IPS DF 6.9 (cell line): ENCODE measurements at places on chromosomes 7 and 10.

GRCh38 chr10:118799777-118800176, 45.0 kb upstream of the CACUL1 start:
- no peaks in the 10 kb centered on the region for H3K4me1 ChIP-seq
- H3K36me3 ChIP-seq, result no peaks in the 10 kb centered on the region
- H3K4me3 ChIP-seq, result no peak overlapping the region
- no peak for DNase-seq

DNA sequence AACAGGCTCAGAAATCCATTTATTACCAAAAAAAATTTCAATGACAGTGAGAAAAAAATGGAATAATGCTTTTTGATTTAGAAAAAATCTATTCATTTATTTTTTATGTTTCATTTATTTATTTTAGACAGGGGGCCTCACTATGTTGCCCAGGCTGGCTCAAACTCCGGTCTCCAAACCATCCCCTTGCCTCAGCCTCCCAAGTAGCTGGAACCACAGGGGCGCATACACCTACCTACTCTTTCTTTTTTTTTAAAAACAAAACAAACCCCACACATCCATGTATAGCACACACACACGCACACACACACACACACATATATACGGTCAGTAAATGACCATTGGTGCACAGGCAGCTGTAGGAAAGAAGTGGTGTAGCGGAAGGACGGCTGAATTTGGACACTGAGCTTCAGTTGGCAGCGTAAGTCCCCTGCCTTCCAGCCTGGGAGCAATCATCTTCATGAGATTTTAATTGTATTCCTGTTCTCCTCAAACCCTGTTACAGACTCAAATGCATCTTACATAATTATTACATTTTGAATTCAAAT, 28.8 kb downstream of the ARL4A start:
- no peaks in the 10 kb centered on the region for H3K36me3 ChIP-seq
- H3K4me3 ChIP-seq, result no peak overlapping the region
- no peaks in the 10 kb centered on the region for H3K27me3 ChIP-seq
- H3K27ac ChIP-seq, result no peak overlapping the region
- peaks cover 6% of the 10 kb centered on the region; the same call in 1 of the 2 replicates for H3K4me1 ChIP-seq

- no peak overlapping the region for H3K4me3 ChIP-seq
- no peak overlapping the region for H3K27ac ChIP-seq
- DNase-seq, result no peak
- H3K4me1 ChIP-seq, result peaks cover 2% of the 10 kb centered on the region; the same call in 1 of the 2 replicates
- no peaks in the 10 kb centered on the region for H3K27me3 ChIP-seq
These were observed 8.8 kb upstream of the STN1 start for GRCh38 chr10:103926722-103927319.

- H3K36me3 ChIP-seq, result no peaks in the 10 kb centered on the region
- no peak for DNase-seq
- H3K27ac ChIP-seq, result no peak overlapping the region
- no peak overlapping the region for H3K4me3 ChIP-seq
- no peaks in the 10 kb centered on the region for H3K4me1 ChIP-seq
These were observed 198.9 kb downstream of the WDR37 start for GRCh38 chr10:1255118-1255517.

- DNase-seq, result no peak
- H3K4me3 ChIP-seq, result no peak overlapping the region
- no peak overlapping the region for H3K27ac ChIP-seq
- no peaks in the 10 kb centered on the region for H3K36me3 ChIP-seq
- H3K4me1 ChIP-seq, result no peaks in the 10 kb centered on the region
- H3K27me3 ChIP-seq, result no peaks in the 10 kb centered on the region
These were observed 506.5 kb upstream of the MGMT start for GRCh38 chr10:128960517-128960916.

GRCh38 chr10:67575532-67575931, 120.5 kb downstream of the CTNNA3 start:
- H3K27ac ChIP-seq, result no peak overlapping the region
- no peaks in the 10 kb centered on the region for H3K36me3 ChIP-seq
- H3K4me1 ChIP-seq, result no peaks in the 10 kb centered on the region
- H3K4me3 ChIP-seq, result no peak overlapping the region
- H3K27me3 ChIP-seq, result no peaks in the 10 kb centered on the region
- no peak for DNase-seq

DNA sequence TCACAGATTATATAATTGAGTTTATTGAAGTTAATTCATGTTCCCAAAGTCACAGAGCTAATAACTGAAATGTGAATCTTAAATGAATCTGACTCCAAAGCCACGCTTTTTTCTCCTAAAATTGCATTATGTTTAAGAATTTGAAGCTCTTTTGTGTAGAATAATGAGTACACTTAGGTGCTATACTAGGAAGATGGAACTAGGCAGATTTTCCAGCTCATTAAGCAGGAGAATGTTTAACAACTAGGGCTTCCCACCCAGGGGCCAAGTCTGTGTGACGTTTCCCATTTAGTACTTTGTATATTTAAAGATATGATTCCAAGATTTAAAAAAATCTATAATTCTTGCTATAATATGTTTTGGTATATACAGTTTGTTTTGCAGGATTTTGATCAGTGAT, 169.5 kb downstream of the KIF20B start:
- H3K4me1 ChIP-seq, result no peaks in the 10 kb centered on the region
- H3K36me3 ChIP-seq, result no peaks in the 10 kb centered on the region
- DNase-seq, result no peak
- H3K27me3 ChIP-seq, result no peaks in the 10 kb centered on the region
- no peak overlapping the region for H3K4me3 ChIP-seq

DNA sequence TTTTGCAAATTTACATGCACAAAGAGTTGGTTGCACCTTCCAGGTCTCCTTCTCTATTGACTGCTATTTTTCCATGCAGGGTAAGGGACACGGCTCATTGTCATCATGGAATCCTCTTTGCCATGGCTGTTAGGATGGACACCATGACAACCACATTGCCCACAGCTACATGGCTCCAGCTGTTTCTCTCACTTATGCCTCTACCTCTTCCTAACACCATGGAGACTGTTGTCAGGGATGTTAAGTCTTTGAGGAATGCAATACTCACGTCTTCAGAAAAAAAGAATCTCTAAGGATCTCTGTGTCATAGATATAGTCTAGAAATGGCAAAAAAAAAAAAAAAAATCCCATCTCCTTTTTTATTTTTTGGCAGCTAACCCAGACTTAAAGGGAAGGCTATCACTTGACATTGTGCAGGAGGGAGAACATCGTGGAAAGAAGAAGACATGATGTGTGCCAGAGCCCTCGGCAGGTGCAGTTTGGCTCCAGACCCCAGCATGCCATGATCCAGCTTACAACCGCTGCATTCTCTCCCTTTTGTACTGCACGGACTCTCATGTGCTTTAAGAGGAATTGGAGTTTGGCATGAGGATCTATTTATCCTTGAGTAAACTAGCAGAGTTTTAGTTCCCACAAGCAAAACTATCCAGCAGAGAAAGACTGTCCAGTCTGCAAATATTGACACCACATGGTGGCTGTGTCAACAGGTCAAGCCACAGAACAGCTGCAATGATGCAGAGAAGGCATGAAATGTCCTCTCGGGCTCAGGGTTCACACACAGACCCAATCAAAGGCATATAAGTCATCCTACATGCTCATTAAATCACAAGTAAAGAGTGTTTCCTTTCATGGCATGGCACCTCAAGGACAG, 70.8 kb downstream of the FRMD4A start:
- no peaks in the 10 kb centered on the region for H3K27me3 ChIP-seq
- H3K36me3 ChIP-seq, result no peaks in the 10 kb centered on the region
- H3K27ac ChIP-seq, result no peak overlapping the region
- H3K4me1 ChIP-seq, result no peaks in the 10 kb centered on the region

DNA sequence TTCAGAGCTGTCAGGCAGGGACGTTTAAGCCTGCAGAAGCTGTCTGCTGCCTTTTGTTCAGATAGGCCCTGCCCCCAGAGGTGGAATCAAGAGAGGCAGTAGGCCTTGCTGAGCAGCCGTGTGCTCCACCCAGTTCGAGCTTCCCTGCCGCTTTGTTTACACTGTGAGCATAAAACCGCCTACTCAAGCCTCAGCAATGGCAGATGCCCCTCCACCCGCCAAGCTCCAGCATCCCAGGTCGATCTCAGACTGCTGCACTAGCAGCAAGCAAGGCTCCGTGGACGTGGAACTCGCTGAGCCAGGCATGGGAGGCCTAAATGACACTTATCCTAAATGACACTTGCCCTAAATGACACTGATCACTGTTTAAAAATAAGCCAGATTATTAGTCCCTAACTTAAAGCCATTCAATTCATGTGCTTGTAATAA, 6.8 kb upstream of the ASB15 start:
- H3K27me3 ChIP-seq, result no peaks in the 10 kb centered on the region
- H3K4me3 ChIP-seq, result no peak overlapping the region
- 0 out of 2 replicates have a peak, but pooled peaks cover 2% of the 10 kb centered on the region for H3K4me1 ChIP-seq
- H3K36me3 ChIP-seq, result no peaks in the 10 kb centered on the region
- DNase-seq, result peak; percentile 58
- no peak overlapping the region for H3K27ac ChIP-seq

DNA sequence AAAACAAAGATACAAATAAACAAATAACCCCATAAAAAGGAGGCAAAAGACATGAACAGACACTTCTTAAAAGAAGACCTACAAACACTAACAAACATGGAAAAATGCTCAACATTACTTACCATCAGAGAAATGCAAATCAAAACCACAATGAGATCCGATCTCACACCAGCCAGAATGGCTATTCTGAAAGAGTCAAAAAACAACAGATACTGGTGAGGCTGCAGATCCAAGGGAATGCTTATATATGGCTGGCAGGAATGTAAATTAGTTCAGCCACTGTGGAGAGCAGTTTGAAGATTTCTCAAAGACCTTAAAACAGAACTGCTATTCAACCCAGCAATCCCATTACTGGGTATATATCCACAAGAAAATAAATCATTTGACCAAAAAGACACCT, 80.4 kb upstream of the NRP1 start:
- DNase-seq, result no peak
- H3K36me3 ChIP-seq, result no peaks in the 10 kb centered on the region
- no peaks in the 10 kb centered on the region for H3K27me3 ChIP-seq
- no peak overlapping the region for H3K27ac ChIP-seq
- H3K4me1 ChIP-seq, result no peaks in the 10 kb centered on the region
- H3K4me3 ChIP-seq, result no peak overlapping the region

DNA sequence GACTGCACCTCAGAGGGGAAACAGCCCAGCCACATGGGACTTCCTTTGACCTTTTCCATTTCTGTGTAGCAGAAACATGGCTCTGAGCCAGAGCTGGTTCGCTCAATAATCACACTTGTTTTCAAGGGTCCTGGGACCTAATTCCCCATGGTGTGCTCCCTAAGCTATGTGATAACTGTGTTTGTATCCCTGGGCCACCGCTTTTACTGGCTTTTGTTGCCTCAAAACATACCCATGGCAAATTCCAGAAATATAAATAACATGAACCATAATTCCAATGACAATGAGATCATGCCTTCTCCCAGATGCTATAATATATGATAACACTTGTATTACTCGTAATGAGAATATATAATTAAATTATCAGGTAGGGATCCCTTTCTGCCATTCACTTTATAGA, 196.4 kb downstream of the GFRA1 start:
- no peak overlapping the region for H3K27ac ChIP-seq
- H3K4me1 ChIP-seq, result no peaks in the 10 kb centered on the region
- no peaks in the 10 kb centered on the region for H3K36me3 ChIP-seq
- no peak for DNase-seq
- no peak overlapping the region for H3K4me3 ChIP-seq

DNA sequence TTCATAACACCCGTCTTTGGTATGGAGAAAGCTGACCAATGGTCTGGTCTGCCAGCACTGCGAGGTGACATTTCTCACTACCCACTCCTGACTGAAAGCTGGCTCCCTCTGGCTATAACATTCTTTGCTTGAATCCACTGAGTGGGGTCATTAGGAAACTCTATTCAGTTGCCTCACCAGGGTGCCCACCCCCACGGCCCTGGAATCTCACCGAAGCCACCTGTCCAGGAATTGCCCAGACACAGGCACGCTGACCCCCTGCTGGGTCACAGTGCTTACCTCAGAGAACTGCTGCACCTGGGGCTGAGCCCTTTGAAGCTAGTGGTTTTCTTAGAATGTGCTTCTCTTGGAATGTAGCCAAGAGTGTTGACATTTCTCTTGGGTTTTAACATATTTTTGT, 28.6 kb downstream of the HECW1 start:
- peak; percentile 67 for DNase-seq
- H3K4me1 ChIP-seq, result peaks cover 7% of the 10 kb centered on the region
- no peaks in the 10 kb centered on the region for H3K36me3 ChIP-seq
- no peaks in the 10 kb centered on the region for H3K27me3 ChIP-seq

GRCh38 chr10:119090968-119091367, 10.4 kb upstream of the EIF3A start:
- DNase-seq, result no peak
- no peak overlapping the region for H3K27ac ChIP-seq
- no peaks in the 10 kb centered on the region for H3K27me3 ChIP-seq
- H3K36me3 ChIP-seq, result no peaks in the 10 kb centered on the region
- H3K4me3 ChIP-seq, result no peak overlapping the region

GRCh38 chr7:29297194-29297890, 102.8 kb downstream of the CHN2 start:
- no peaks in the 10 kb centered on the region for H3K27me3 ChIP-seq
- H3K4me3 ChIP-seq, result no peak overlapping the region
- no peaks in the 10 kb centered on the region for H3K36me3 ChIP-seq
- peaks cover 13% of the 10 kb centered on the region for H3K4me1 ChIP-seq
- DNase-seq, result no peak
- H3K27ac ChIP-seq, result no peak overlapping the region

GRCh38 chr7:1664711-1665548, 5.1 kb upstream of the ELFN1 start:
- H3K27ac ChIP-seq, result no peak overlapping the region
- H3K27me3 ChIP-seq, result peaks cover 48% of the 10 kb centered on the region
- H3K4me3 ChIP-seq, result peak overlapping the region; percentile 76; the same call in 1 of the 2 replicates
- DNase-seq, result no peak

DNA sequence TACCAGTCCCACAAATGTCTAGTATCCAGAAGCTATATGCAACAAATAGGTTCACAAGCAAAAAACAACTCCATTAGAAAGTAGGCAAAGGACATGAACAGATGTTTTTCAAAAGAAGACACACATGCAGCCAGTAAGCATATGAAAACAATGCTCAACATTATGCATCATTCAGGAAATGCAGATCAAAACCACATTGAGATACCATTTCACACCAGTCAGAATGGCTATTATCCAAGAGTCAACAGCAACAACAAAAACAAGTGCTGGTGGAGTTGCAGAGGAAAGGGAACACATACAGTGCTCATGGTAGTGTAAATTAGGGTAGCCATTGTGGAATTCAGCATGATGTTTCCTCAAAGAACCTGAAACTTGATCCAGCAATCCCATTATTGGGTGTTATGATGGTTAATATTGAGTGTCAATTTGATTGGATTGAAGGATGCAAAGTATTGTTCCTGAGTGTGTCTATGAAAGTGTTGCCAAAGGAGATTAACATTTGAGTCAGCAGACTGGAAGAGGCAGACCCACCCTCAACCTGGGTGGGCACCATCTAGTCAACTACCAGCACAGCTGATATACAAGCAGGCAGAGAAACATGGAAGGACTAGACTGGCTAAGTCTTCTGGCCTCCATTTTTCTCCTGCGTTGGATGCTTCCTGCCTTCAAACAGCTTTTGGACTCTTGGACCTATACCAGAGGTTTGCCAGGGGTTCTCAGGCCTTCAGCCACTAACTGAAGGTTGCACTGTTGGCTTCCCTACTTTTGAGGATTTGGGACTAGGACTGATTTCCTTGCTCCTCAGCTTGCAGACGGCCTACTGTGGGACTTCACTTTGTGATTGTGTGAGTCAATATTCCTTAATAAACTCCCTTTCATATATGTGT, 218.4 kb upstream of the SEMA3D start:
- no peaks in the 10 kb centered on the region for H3K4me1 ChIP-seq
- H3K4me3 ChIP-seq, result no peak overlapping the region
- no peaks in the 10 kb centered on the region for H3K27me3 ChIP-seq

- H3K27ac ChIP-seq, result no peak overlapping the region
- no peak overlapping the region for H3K4me3 ChIP-seq
- no peaks in the 10 kb centered on the region for H3K27me3 ChIP-seq
- no peaks in the 10 kb centered on the region for H3K4me1 ChIP-seq
- peaks cover 2% of the 10 kb centered on the region; the same call in 1 of the 2 replicates for H3K36me3 ChIP-seq
These were observed 73.9 kb downstream of the REEP3 start for GRCh38 chr10:63595072-63595471.
